ENCODE measurements at places on chromosomes 4 and X. TPM values are rescaled to one million over a fixed set of nuclear protein-coding genes. Genes with fewer than 3 reads are reported as not detected.

The CFP gene
- total RNA-seq: 4.4 TPM

DNA sequence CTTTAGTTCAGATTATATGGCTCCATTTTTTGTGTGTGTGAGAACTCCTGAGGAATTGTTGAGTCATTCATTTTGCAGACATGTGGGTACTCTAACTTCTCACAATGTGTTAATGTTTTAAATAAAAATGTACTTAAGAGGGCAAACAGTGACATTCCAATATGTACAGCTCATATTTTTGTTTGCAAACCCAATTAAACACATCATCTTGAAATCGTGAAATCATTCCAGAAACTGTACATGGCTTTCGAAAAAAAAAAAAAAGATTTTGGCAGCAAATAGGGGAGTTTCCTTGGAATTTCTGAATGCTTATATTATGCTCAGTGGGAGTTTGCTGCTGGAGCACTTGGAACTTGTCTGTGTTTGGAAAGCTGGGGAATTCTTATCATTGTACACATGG is 85.0 kb downstream of the HPGD start:
- no peak for DNase-seq

DNA sequence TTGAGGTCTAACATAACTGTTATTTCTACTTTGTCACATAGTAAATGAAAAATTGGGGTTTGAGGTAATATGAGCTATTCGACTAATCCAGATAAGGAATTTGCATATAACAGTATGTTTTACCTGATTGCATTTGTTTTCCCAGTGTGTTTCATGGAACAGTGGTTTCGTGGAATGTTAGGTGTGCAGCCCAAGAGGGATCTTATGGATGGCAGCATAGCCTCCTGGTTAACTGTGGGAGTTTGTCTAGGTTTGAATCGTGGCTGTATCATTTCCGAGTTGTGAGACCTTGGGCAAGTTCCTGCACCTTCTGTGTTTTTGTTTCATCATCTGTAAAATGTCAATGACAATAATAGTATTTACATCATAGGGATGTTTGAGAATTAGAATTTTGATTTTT is 7.9 kb downstream of the BMPR1B start:
- DNase-seq: no peak

DNA sequence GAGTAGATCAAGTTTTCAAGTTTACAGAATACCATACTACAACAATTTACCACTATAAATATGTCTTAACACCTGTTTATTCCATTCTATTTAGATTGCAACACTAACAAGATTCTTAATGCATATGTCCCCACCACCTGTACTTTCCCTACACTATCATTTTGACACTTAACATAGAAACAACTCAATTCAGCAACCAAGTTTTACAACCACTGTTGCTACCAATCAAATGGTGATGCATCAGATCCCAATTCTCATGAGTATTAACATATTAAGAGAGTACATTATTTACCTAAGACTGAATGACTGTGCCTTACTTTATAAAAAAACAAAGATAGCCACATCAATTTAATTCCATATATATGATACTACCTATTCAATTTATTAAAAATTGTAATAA is 49.4 kb downstream of the EIF4E start:
- DNase-seq: no peak

DNA sequence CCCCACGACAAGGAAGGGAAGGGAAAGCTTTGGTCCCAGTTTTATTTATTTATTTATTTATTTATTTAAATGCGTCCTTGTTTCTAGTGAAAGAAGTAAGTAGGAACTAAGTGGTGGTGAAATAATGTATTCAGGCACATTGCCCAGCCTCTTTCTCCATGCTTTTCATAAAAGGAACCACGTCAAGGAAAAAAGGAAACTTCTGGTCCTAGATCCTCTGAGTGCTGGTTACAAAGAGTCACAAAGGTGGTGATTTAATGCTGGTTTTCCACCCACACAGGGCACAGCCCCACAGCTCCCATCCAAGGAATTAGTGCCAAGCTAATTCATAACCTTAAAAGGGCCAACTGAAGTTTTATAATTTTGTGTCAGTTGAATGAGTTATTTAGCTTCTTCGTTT is 206.6 kb upstream of the GYPA start:
- DNase-seq: no peak

The TRIM75 gene
- not detected for total RNA-seq

The KIT gene
- 0.12 TPM for total RNA-seq

DNA sequence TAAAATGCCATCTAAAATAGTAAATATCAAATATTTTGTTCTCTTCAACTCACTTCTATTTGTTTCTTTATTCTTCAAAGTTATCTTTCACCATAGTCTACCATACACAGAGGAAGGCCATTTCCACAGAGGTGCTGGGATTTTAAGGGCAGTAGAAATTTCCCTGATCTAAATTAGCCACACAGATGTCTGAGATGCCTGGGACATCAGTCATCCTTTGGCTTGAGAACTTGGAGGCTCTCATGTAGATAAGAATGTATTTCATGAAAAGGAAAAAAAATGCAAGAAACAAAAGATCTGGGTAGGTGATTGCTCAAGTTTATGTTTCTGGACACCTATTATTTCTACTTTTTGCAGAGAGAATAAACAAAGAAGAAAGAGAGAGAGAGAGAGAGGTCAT is 1008.2 kb downstream of the NLGN4X start:
- no peak for DNase-seq

- DNase-seq: no peak
Measured at GRCh38 chr4:165803005-165803404, 70.0 kb upstream of the TLL1 start.

- no peak for DNase-seq
Measured at GRCh38 chr4:84167564-84167963, 331.5 kb downstream of the NKX6-1 start.

- peak; percentile 97 for DNase-seq
Measured at GRCh38 chr4:9691238-9692065, 90.0 kb upstream of the DRD5 start.

- no peak for DNase-seq
Measured at GRCh38 chrX:77960567-77960966, 8.9 kb downstream of the PGAM4 start.

The ZC4H2 gene
- total RNA-seq: 8.9 TPM

DNA sequence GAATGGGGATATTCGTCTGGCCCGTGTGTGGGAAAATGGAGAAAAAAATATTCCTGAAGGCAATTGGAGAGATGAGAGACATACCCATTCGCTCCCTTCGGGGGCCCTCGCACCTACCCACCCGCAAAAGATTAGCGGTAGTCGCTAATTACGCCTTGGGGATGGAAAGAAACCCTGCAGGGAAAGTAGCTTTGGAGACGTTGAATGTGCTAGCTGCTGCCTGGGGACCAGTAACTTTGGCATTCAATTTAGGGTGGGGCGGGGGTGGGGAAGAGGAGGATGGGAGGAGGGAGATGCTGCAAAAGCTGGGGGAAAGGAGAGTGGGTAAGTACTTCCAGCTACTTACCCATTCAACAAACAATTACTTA is 407 bp upstream of the ZC4H2 start:
- DNase-seq: no peak

- DNase-seq: no peak
Measured at GRCh38 chr4:14681330-14681729, 321.0 kb upstream of the CPEB2 start.

GRCh38 chr4:78749972-78750727 is 26.0 kb upstream of the BMP2K start:
- no peak for DNase-seq

The SYP gene
- total RNA-seq: 5.3 TPM

DNA sequence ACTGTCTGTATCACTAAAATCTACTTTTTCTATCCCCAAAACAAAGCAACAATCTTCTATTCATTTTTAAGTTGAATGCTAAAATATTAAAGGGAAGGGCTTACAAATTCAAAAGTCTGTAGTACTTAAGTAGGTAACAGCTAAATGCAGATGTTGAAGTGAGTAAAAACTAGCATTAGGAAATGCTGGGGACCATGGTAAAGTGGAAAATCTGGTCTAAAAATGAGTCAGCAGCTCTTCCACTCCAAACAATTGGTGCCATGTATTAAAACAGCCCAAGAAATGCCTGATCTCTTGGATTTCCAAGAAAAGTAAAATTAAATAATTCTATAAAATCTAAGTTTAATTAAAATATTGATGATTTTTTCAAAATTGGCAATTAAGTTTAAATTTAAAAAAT is 73.3 kb upstream of the PPP3CA start:
- DNase-seq: no peak

The GPR34 gene
- 0.43 TPM for total RNA-seq

The MAGEA2 gene
- not detected for total RNA-seq

The TBC1D9 gene
- not detected for total RNA-seq

DNA sequence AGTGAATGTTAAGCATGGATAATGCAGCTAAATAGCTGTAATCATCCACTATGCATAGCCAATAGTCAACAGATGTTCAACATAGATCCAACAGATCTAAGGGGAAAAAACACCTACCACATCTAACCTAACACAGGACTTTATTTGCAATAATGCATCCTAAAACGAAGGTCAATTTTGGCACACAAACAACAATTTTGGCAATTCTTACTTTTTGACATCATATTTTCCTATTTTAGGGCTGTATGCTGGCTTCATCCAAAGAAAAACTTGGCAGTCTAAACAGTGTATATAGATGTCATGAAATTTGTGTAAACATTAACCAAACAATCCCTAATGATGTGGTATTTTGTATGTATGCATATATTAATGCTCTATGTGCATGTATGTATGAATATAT is 33.2 kb downstream of the UNC5C start:
- no peak for DNase-seq

The ZNF141 gene
- 27.0 TPM for total RNA-seq

DNA sequence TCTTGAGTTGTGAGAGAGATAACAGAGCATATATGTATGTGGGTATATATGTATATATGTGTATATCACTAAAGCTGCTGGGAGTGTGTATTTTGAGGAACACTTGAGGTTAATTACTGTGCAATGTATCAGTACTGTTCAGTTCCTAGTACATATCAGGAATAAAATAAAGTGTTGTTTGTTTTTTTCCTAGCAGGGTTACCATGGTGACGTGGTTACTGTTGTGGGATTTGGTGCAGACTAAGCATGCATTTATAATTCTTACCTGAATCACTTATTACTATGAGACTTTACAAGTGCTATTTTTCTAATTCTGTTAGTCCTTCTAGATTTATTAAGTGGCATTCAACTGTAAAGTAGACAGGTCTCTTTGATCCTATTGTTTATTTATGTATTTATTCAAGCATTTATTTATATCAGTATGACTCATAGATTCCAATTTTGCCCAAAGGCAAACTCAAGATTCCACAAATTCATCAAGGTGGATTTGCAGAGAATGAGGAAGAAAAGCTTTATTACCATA is 26.9 kb upstream of the BEX4 start:
- no peak for DNase-seq

DNA sequence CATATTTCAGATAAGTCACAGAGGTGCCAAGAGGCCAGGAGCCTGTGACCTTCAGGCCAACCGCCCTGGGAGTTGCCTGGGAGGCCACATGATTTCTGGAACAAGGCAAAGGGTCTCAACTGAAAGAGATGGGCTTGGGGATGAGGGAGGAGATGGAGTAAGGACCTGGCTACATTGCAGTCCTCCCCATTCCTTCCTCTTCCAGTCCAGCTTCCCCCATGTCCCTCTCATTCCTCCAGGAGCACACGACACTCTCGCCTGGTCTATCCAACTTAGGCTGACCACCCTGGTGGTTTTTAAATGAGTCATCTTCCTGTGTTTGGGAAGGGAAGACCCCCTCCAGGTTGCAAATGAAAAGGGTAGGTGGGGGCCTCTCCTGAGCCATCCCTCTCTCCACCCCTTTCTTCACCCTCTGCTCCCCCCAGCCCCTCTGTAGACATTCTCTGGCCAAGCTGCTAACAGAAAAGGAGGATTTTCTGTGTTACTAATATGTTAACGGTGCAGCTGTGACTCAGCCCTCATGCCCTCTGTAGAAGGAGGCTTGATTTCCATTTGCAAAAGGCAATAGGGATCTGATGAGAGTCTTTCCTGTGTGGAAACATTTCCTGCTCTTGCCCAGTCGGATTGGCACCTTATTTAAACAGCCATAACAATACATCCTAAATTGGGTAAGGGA is 79.2 kb downstream of the RTL5 start:
- DNase-seq: no peak

DNA sequence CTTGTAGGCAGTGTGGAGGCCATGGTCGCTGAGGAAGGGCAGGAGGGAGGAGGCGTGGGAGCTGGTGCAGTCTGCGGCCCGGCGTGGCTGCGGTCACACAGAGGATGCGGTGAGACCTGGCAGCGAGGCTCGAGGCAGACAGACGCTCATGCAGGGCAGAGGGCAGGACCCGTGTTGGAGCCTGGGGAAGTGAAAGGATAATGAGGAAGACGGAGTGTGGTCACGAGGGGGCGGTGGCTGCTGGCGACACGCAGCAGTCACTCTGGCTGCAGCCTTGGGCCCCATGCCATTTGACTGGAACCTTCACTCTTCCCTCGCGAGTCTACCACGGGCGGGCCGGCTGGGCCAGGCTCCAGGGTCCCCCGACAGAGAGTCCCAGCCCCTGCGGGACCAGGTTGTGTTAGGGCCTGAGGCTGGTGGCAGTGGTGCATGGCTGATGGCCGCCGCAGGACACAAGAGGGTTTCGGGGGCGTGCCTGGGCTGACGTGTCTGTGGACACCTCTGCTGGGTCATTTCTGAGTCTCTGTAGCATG is 68.8 kb upstream of the HGFAC start:
- no peak for DNase-seq

GRCh38 chr4:157096439-157096838 is 20.5 kb downstream of the GLRB start:
- no peak for DNase-seq

- no peak for DNase-seq
Measured at GRCh38 chr4:8092282-8092681, 66.3 kb downstream of the ABLIM2 start.

DNA sequence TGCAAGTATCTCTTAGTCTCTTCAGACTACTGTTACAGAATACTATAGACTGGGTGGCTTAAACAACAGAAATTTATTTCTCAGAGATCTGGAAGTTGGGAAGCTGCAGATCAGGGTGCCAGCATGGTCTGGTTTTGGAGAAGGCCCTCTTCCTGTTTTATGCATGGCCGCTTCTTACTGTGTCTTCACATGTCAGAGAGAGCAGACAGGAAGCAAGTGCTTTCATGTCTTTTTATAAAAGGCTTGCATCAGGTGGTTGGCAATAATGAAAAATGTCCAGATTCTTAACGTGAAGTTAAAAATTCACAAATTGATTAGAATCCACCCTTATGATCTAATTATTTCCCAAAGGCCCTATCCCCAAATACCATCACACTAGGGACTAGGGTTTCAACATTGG is 284.9 kb downstream of the RPA4 start:
- DNase-seq: no peak

DNA sequence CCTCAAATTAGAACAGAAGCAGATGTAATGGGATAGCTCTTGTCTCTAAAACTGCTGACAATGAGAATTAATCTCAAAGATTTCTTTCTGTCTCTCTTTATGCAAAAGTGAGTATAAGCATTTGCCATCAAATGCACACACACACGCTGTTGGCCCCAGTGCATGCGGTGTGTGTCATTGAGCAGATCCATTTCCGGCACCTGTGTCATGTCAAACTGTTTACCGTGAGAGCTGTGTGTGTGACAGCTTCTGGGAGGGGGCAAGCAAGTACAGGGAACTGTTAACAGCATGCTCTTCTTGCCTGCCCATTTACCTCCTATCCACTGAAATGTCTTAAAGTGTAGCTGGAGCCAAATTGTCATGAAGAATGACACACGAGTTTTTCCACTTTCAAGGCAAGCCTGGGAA is 297.9 kb upstream of the FAT4 start:
- no peak for DNase-seq
